ENCODE measurements at places on chromosomes 12 and 14.

- DNase-seq, result no peak
Measured at GRCh38 chr12:123148223-123148622, 2.7 kb downstream of the PITPNM2 start.

GRCh38 chr14:103833711-103834110 lies 13.7 kb downstream of the PPP1R13B start:
- no peak for DNase-seq

- DNase-seq, result no peak
Measured at GRCh38 chr14:96090441-96091148, 51.4 kb downstream of the C14orf132 start.

GRCh38 chr14:105908006-105908405 lies 381.6 kb downstream of the TMEM121 start:
- DNase-seq, result no peak

DNA sequence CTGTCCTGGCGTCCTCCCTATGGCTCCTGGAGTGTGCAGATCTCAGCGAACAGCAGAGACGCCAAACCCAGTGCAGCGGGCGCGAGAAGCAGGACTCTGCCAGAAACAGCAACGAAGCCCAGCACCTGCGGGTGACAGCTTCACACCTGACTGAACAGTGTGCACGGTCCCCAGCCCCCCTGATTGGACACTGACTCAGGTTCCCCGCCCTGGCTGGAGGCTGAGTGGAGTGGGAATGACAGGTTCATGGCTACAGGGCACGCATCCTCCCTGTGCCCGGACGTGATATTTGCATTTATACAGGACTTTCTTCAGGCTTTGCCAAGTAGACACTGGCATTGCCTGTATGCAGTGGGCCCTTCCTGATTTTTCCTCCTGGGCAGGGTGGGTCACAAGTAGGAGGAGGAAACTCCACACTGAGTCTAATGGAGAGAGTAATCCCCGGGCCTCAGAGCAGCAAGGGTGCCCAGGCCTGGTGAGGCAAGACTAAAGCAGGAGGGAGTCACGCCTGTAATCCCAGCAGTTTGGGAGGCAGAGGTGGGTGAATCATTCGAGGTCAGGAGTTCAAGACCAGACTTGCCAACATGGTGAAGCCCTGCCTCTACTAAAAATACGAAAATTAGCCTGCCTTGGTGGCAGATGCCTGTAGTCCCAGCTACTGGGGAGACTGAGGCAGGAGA lies 71.6 kb downstream of the ASCL4 start:
- DNase-seq, result no peak

DNA sequence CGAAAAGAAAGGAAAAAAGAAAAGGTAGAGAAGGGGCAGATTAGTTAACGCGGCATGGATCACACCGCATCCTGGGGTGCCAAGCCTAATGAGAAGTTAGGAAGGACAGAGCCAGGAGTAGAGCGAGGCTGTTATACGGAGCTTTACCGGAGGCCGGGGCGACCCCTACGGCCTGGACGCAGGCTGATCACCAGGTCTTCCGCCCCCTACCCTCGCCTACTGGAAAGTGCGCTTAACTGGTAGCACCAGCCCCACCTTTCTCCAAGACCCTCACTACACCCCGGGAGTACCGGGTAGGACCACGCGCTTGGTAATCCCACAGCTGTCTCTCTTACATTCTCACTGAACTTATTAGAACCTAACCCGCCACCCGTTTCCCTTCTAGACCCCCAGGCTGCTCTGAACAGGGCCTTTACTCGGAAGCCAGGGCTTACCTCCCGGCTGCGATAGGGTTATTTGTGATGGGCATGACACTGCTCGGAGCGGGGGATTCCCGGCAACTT lies 33.8 kb downstream of the WBP11 start:
- DNase-seq, result no peak

- DNase-seq, result no peak
Measured at GRCh38 chr12:131897276-131897675, 2.9 kb downstream of the ULK1 start.

DNA sequence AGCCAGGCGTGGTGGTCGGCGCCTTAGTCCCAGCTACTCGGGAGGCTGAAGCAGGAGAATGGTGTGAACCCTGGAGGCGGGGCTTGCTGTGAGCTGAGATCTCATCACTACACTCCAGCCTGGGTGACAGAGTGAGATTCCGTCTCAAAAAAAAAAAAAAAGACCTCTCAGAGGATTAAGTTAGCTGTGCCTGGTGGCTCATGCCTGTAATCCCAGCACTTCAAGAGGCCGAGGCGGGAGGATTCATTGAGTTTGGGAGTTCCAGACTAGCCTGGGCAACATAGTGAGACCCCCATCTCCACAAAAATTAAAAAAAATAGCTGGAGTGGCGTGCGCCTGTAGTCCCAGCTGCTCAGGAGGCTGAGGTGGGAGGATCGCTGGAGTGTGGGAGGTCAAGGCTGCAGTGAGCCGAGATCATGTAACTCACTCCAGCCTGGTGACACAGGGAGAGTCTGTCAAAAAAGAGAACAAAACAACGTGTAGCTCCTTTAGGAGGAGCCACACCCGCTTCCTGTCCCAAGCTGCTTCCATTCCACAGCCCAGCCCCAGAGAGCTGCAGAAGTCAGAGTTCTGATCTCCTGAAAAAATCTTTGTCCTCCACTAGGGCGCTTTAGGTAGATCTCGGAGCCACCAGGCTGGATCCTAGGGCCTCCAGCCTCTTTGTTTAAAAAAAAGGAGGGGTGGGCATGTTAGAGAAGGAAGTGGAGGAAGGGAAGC lies 11.5 kb upstream of the ULK1 start:
- DNase-seq, result no peak
